Stimulated activated CD8-positive, alpha-beta memory T cell treated with anti-CD3 and anti-CD28 coated beads, Interleukin-7, amount 100 ng/mL, for 1 hour (primary cell): ENCODE measurements at places on chromosomes 5 and 9.

DNA sequence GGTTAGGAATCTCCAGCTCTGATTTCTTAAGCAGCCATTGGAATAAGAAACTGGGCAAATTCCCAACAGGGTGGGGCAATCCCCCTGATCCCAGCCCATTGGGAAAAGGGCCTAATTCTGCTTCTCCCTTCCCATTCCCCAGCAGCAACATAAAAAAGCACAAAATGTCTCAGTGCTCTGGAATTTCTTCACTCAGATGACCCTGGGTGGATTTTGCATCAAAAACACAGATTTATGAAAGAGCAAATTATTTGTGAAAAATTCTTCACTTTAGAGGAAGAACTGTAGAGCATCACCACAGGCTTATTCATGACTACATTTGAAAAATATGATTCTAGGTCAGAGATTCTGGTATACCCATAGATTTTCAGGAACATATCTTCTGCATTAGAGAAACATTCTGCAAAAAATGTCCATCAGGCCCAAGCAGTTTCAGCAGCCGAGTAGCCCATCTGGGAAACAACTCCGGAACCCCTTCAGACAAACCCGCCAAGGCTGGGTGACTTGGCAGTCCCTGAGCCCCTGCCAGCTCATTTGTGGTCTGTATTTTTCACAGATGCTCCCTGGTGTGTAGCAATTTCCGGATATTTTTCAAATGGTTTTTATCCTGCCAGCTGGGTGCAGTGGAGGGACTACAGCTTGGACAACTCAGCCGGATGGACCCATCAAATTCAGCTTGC is 102.1 kb upstream of the RANBP3L start:
- DNase-seq = no peak

DNA sequence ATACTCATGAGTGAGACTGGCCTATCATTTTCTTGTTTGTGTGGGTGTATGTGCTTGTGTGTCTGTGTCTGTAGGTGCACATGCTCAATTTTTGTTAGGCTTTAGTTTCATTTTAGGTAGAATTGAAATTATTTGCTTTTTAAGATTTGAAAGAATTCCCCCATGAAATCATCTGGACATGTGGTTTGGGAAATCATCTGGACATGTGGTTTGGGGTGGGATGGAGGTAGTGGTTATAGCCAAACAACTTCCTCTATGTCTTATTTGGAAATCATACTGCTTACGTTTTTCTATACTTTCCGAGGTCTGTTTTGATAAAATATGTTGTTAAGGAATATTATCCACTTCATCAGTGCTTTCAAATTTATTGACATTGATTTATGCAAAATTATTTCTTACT is 485.4 kb upstream of the CLINT1 start:
- DNase-seq = no peak

DNA sequence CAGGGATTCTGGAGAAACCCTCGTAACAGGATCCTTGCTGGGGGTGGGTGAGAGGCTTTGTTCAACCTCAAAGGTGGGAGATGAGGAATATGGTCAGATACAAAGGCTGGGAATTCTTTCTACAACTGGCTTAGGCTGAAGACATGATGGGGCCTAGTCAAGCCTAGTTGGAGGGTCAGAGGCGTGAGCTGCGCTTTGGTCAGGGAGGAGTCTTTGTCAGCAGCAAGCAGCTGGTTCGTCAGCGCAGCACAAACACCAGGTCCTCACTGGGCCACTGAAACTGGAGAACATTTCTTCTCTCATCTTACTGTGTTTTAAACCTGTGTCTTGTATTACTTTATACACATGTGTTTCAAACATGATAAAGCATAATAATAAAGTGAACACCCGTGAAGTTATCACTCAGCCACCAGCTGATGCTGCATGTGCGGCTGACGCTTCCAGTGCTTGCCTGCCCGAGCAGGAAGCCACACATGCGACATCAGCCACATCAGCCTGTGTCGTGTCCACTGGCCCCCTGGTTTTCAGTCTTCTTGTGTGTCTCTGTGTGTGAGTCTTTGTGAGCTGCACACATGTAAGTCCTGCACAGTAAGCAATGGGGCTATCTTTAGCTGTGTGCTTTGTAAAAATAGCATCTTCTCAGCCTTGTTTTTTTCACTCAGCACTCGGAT is 81.5 kb downstream of the WNK2 start:
- no peak for DNase-seq

- no peak for DNase-seq
Observed at GRCh38 chr5:62259699-62260250, 46.2 kb upstream of the KIF2A start.

DNA sequence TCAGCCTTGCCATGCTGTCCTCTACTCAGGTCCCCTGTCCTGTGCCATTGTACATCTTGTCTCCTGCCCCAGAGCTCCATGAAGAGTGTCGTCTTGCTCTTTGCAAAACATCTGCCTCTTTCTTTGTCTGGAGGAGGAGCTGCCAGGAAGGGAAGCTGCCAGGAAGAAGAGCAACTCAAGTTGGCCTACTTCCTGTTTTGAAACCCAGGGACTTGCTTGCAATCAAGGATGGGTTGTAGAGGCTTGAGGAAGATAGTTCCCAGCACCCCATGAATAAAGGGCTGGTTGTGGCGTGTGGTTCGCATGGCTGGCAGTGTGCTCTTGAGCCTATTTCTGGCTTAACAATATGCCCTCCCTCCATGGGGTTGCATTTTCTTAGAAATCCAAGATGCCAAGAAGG is 53.0 kb upstream of the CPEB4 start:
- no peak for DNase-seq

DNA sequence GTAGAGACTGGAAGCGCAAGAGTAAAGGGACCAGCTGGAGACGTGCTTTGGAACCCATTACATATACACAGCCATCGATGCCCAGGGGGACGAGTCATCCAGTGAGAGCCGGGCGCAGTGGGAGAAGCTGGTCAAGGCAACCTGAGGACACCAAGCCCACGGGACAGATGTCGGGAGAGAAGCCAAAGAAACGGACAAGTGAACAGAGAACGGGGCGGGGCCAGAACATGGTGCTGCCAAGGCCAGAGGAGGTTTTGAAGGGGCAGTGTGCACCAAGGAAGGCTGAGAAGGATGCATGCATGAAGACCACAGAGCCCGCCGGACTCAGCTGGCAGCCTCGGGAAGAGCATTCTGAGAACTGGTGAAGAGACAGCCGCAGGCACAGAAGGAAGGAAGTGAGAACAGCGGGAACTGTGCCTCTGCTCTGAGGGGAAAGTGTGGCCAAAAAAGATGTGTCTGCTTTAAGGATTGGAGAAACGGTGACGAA is 20.3 kb downstream of the CAMSAP1 start:
- DNase-seq = no peak

- DNase-seq = no peak
Observed at GRCh38 chr5:139177809-139178588, 20.2 kb downstream of the SIL1 start.

DNA sequence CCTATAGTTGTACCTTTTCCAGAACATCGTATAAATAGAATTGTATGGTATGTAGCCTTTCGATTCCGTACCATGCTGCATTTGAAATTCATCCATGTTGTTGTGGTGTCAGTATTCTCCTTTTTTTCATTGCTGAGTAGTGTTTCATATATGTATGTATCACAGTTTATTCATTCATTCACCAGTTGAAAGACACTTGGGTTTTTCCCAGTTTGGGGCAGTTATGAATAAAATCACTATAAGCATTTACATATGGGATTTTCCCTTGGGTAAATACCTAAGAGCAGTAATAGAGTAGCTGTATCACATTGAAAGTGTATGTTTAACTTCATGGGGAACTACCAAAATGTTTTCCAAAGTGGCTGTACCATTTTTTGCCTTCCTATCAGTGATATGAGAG is 16.1 kb upstream of the FKTN start:
- no peak for DNase-seq

GRCh38 chr5:74848553-74849025 is 17.6 kb downstream of the FAM169A start:
- DNase-seq = no peak

DNA sequence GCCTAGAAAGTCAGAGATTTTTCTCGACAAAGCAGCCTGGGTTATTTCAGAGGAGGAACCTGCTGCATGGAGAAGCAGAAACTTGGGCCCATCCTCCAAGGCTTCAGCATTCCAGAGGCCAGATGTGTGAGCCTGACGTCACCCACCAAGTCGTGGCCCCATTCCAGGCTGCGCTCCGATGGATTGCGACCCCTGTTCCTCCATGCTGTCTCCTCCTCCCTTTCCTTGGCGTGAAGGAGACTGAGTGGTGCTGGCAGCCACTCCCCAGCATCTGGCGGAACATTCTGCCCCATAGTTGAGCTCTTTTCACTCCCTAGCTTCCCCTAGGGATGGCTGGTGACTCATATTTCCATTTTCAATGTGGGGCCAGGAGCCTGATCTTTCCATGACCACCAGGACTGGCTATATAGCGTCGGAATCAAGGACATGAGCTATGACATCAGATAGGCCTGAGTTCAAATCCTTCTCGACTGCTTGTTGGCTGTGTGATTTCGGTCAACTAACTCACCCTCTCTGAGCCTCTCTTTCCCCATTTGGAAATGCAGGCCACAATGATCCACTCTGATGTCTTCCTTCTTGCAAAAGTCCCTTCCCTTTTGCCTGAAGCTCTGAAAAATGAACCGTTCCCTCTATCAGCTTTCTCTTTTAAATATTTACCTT is 24.5 kb upstream of the DUSP1 start:
- no peak for DNase-seq

GRCh38 chr9:95670122-95670521 is 153.4 kb upstream of the PTCH1 start:
- no peak for DNase-seq

DNA sequence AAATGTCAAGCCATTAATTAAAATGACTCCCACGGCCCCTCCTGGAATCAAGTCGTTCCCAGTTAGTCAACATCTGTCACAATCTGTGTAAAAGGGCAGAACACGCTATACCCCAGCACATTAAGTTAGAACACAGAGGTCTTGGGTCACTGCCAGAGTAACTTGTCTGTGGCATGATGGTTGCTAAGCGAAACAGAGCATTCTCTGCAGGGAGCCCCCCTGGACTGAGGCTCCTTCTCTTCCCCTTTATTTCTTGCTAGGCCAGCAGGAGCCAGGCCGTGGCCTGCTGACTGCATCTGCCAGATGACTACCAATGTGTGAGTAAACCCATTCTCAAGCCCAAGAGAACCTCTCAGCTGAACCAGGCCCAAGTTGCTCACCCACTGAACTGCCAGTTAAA is 51.9 kb upstream of the ZBED3 start:
- no peak for DNase-seq

- no peak for DNase-seq
Observed at GRCh38 chr5:6576861-6577501, 55.9 kb downstream of the NSUN2 start.

DNA sequence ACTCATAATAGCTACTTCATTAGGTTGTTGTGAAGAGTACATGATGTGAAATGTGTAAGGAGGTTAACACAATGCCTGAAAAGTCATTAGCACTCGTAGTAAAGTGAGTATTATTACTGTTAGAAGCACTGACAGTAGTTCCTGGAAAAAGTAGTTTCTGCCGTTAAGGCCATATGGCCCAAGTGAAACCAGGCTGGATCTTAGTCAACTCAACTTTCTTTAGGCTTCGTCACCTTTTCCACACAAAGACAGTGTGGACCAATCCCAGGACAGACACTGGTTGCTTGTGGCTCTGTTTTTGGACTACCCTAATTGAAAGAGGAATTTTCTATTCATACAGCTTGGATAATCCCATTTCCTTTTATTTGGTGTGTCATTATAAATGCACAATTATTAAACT is 29.4 kb upstream of the CKMT2 start:
- DNase-seq = no peak

DNA sequence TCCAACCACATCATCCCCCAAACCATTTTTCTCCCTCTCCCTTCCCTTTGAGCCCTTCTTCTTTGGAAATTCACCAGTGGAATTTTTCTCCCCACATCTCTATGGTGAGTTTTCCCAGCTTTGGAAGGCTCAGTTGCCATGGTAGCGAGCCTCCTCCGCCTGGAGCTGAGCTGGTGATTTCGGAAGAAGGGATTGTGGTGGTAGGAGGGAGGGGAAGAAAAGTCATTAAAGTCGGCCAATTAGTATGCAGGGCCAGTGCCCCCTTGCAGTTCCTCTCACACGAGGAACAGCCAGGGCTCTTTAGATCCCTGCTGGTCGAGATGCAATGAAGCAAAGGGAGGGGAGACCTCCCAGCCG is 322.0 kb downstream of the NTRK2 start:
- no peak for DNase-seq

- no peak for DNase-seq
Observed at GRCh38 chr5:139847091-139847490, 51.5 kb downstream of the PSD2 start.

DNA sequence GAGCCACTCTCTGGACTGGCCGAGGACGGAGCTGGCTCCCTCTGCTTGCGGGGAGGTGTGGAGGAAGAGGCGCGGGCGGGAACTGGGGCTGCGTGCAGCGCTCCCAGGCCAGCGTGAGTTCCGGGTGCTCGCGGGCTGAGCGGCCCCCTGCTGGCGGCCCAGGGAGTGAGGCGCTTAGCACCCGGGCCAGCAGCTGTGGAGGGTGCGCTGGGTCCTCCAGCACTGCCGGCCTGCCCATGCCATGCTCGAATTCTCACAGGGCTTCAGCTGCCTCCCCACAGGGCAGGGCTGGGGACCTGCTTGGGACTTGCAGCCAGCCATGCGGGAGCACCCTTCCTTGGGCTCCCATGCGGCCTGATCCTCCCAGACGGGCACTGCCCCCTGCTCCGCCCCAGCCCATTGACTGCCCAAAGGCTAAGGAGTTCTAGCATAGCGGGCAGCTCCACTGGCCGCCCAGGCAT is 416.9 kb downstream of the MRPS30 start:
- DNase-seq = no peak

GRCh38 chr9:98580956-98581355 is 127.8 kb downstream of the GABBR2 start:
- no peak for DNase-seq

DNA sequence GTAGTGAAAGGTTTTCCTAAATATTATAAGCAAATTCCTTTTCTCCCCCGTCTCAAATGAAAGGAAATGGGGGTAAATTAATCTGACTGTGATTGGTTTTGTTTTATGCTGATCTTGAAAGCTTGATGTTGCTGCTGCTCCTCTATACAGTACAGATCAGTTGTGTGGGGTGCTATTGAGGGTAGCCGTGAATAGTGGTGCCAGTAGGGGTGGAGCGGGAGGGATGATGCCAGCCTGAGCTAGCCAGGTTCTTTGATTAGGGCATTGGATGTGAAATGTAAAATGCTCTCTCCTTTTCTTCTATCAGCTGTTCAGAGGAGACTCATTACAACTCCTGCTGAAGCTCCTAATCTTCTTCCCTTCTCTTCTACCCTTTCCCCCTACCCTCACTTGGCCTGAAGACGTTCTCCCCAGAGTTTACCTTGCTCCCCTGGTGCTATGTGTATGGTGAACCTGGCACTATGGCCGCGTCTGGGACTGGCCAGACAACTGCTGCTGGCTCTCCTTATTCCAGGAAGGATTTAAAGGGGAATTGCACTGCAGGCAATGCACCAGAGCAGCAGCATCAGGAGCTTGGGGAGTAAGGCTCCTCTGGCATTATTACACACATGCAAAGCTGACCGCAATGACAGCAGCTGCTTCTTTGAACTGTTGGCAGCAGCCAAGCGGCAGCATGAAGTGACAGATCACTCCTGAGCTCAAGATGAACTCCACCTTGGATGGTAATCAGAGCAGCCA is 566 bp downstream of the GPR21 start:
- no peak for DNase-seq

- DNase-seq = peak; percentile 36
Observed at GRCh38 chr9:131627648-131628458, 82.5 kb downstream of the PRRT1B start.
